ENCODE measurements at places on chromosomes 6 and 20.

- no peak for DNase-seq
Observed at GRCh38 chr6:107539409-107539808, 49.5 kb downstream of the SOBP start.

DNA sequence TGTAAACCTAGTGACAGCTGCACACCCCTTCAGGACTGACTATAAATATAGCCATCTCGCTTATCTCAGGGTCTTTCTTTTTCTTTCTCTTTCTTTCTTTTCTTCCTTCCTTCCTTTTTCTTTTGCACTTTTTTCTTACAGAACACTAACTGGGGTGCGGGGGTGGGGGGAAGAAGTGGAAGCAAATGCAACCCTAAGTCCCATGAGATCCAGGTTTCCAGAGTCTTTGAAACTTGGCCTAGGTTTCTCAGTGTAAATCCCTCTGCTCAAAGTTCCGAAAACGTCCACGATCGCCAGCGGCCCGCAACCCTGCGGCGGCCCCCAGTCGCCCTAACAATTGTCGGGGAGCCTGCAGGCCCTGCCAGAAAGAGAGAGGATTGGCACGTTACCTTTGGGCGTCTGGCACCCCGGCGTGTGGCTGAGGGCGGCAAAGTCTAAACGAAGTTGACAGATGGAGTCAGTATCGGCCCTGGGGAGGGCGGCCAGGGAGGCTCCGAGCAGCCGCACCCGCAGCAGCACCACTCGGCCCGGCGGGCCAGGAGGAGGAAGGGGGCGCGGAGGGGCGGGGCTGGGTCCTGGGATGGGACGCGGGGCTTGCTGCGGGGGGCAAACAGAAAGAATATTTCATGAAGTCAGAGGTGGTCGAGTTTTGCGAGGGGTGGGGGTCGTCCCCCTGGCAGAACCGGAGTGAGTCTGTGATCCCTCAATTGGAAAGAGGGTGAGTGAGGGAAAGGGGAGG, 577 bp upstream of the FOXF2 start:
- no peak for DNase-seq

- DNase-seq: no peak
Observed at GRCh38 chr6:134123666-134124208, 71.3 kb upstream of the SLC2A12 start.

DNA sequence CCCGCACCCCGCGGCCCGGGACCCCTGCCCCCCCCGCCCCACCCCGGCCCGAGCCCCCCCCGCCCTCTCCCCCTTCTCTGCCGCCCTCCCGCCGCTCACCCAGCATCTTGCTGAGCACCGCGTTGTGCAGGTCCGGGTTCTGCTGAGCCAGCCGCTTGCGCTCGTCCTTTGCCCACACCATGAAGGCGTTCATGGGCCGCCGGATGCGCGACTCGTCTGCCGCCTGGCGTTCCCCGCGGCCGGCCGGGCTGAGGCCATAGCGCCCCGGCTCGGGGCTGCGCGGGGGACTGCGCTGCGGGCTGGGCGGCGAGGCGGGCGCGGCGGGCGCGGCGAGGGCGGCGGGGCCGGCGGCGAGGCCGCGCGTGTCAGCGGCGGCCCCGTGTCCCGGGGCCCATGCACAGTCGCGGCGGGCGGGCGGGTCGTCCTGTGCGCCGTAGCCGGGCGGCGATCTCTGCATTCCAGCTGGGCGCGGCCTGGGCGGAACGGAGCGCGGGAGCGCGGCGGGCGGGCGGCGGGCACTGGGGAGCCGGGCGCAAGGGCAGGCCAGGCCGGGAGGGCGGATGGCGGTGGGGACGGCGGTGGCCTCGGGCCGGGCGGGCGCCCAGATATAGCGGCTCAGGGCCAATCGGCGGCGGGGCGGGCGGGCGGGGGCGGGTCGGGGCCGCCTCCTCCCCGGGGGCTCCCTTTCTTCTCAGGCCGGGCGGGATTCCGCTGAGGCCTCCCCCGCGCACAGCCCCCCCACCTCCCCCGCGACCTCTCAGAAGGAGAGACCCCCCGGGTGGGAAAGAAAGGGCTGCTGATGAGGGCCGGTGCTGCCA, at the start of gene SOX18:
TSS of gene SOX18 (minus strand) at position 580 of the 818 bp plus-strand sequence. CDS start at position 457, 123 bp downstream.
- no peak for DNase-seq

- no peak for DNase-seq
Observed at GRCh38 chr6:162154001-162154400, 573.6 kb downstream of the PRKN start.

DNA sequence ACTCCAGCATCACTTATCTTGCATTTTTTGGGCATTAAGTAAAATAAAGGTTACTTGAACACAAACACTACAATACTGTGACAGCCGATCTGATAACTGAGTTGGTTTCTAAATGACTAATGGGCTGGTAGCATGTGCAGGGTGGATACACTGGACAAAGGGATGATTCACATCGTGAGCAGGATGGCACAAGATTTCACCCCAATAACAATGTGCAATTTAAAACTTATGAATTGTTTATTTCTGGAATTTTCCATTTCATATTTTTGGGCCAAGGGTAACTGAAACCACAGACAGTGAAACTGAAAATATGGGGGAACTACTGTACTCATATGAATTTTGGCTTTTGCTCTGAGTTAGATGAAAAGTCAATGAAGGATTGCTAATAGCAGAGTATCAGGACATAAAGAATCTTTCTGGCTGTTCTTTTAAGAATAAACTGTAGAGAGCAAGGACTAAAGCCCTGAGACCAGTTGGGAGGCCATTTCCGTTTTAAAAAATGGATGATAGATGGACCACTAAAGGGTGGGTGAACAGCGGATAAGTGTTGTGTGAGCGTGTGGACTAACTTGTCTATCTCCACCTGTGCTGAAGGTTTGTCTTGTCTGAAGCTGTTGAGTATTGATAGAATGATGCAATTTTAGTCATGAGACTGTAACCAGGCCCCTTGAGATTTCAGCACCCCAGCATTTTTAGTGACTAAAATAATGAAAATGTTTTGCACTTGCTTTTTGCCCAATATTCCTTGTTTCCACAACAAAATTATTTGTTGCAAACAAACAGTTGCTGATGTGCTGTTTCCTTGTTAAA, 8.2 kb downstream of the SPINT3 start:
- DNase-seq: peak; percentile 5

DNA sequence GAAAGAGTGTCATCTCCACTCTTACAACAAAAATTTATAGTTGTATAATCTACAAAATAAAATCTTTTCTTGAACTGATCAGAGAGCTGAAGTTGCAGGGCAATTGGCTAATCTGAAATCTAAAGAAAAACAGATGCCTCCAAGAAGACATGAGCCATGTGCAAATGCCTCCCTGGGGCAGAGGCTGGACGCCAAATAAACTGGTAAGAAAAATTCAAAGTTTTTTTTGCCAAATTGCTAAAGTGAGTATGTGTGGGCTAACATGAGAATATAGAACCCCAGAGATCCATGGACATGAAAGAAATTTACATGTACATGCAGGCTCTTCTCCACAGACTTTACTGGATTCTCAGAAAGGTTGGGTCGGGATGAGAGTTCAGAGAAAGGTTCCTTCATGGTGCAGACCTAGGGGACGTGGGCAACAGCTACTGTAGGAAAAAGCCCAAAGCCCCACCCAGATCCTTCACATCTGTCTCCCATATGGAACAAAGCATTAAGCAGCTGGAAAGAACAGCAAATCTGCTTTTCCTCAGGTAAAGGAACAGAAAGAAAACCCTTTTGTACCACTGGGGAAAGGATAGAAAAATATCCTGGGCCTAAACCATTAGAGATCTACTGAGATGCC, 90.5 kb upstream of the SIRPG start:
- no peak for DNase-seq

DNA sequence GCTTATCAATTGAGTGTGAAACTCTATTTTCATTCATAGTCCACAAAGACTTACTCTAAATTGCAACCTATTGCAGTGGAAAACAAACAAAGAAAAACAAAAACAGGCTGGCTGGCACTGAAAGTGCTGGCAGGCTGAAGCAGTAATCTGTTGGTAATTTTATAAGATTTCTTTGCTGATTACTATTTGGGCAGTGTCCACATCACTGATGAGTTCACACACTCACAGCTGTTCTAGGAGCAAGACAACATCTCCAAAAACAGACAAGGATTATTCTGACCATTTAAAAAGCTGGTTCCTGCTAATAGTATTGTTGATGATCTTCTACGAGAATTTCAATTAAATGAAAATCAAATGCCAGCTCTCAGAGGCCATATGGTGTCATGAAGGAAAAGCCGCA, 26.9 kb downstream of the MARCKS start:
- no peak for DNase-seq

DNA sequence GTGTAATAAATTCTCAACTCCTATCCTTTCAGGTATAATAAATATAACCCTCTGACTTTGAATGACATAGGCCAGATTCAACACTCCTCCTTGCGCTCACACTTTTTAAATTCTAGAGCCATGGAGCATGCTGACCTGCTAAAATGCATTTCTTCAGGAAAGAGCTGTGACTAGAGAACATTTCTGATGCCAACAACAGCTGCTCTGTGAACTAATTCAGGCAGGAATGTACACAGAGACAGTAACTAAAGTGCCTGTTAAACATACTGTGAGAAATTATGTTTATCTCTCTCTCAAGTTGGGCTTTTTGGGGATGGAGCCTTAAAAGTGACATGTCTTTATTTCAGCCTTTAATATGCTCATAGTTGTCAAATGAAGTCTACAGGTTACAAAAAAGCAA, 8.3 kb downstream of the NHSL1 start:
- DNase-seq: no peak

- DNase-seq: no peak
Observed at GRCh38 chr20:63382551-63383300, 21.6 kb upstream of the CHRNA4 start.

GRCh38 chr6:161254464-161255253, 19.2 kb downstream of the AGPAT4 start:
- no peak for DNase-seq

DNA sequence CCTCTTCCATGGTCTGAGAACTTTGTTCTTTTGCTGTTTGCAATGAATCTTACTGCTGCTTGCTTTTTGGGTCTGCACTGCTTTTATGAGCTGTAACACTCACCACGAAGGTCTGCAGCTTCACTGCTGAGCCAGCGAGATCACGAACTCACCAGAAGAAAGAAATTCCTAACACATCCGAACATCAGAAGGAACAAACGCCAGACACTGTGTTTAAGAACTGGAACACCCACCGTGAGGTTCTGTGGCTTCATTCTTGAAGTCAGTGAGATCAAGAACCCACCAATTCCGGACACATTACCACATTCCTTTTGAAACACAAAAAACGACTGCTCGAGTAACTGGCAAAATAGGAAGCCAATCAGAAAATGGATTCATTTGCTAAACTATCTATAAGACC, 471.8 kb downstream of the TFAP2A start:
- no peak for DNase-seq

GRCh38 chr6:7292596-7293255, 20.3 kb downstream of the SSR1 start:
- DNase-seq: no peak

DNA sequence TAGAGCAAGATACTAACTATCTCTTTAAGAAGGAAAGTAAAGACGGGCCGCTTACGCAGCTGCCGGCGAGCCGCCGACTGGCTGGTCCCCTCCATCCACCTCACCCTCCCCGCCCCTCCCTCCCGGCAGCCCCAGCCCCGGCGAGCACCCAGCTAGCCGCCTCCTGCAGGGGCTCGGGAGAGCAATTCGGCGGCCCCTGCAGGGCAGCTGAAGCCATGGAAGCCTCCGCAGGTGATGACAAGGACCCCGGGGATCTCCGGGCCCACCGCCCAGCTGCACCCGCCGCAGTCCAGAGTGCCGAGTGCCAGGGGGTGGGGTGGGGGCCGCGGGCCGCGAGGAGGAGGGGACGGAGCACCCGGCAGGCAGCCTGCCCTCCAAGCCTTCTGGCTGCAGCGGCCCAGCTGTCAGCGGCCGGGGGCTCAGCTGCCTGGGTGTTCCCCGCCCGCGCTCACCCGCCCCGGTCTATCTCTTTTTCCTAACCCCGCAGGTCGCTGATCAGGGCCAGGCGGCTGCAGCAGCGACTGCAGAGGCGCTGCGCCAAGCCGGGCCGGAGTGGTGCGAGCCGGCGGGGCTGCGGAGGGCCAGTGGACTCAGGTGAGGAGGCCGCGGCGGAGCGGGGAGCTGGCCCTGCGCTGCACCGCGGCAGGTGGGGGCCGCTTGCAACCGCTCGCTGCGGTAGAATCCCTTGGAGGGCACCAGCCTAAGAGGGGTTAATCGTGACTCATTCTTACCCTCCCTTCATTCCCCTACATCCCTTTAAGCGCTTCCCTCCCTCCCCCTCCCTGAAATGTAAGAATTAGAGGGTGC, at the start of gene SNPH:
TSS of gene SNPH (plus strand) at position 128 of the 807 bp plus-strand sequence. CDS start 29,946 bp downstream, outside the sequence.
- peak; percentile 48 for DNase-seq

DNA sequence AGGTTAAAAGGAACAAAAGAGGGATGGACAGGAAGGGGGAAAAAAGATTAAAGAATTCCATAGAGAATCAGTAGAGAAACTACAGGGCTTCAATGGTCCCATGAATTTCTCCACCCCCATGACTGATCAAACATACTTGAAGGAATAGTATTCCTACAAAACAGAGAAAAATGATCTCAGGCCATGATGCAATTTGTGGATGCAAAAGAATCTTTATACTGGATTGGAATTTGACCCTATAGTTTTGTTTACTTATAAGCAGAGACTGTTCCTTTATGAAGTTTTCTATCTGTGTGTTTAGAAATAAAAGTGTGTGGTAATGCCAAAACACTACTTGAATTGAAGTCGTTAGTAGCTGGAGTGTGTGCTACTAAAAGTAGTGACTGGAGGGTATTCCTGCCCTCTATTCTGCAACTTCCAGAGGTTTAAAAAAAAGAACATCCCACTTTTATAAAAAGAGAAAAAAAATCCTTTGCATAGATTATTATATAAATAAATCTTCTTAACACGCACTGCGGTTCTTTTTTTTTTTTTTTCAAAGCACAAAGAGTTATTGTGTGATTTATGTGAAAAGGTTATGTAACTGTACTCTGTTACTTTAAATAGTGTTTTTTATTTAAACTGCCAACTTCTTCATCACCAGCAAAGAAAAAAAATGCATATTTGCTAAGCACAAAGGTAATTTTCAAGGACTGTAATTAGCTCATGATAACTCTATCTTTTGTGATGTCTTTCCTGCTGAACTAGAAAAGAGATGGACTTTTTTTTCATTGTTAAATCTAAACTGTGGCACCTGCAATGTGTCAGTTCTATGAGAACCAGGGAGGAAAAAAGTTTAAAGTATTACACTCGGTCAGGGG, 214.5 kb upstream of the CITED2 start:
- DNase-seq: no peak

GRCh38 chr6:135527116-135527959, 29.8 kb upstream of the AHI1 start:
- no peak for DNase-seq

- DNase-seq: no peak
Observed at GRCh38 chr6:159002432-159003155, 2.6 kb upstream of the RSPH3 start.

- peak; percentile 41 for DNase-seq
Observed at GRCh38 chr20:54649511-54649962, 174.1 kb downstream of the DOK5 start.

All from stimulated activated naive B cell treated with anti-CD40 and anti-IgM and Interleukin-4, amounts not matched to agents 10 μg/mL and 1 μg/mL and 100 μg/mL, for 72 hours (primary cell).